NCI-H2227 treated with DMSO at 0.1 percent for 48 hours (cell line): ENCODE measurements at places on chromosomes 11 and 22.
A peak's percentile ranks its signal among the peaks of the same experiment; 100 is the strongest.

GRCh38 chr11:94747146-94747545 is 21.0 kb upstream of the AMOTL1 start:
- no peak for DNase-seq

- DNase-seq, result no peak
These were observed 10.3 kb downstream of the CYP2R1 start for GRCh38 chr11:14881576-14882193.

DNA sequence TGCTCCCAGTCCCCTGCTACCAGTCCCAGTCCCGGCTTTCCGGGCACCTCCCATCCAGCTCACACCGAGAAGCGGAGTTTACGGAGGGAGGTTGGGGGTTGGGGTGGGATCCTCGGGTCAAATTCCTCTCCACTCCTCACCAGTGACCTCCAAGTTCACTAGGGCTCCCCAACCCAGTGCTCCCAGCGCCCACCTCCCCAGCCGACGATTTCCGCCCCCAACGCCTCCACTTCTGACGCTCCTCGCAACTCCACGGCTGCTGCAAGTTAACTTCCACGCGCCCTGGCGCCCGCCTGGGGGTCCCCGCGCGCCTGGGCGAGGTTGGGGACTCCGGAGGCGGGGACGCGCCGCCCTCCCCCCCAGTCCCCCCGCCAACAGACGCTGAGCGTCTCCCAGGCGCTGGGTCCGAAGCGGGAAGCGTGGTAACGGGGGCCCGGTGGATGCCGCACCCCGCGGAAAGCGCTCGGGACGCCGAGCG is 526 bp downstream of the TPST2 start:
- DNase-seq, result no peak

DNA sequence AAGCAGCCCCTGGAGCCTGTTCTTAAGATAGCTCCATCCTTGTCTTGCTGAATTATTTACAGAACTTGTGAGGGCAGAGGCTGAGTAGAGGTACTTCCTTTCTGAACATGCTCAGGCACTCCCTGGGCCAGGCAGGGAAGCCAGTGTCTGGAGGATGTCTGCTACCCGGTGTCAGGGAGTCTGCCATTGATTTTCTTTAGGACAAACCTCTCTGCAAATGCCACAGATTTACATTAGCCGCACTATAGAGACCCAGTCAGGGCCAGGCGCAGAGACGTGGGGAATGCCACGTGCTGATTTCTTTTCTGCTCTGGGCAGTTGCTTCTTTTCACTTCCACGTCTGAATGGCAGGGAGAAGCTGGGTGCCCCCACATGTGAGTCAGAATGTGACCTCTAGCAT is 585.5 kb downstream of the NTM start:
- DNase-seq, result no peak

GRCh38 chr22:39731481-39731880 is 160.9 kb downstream of the CACNA1I start:
- DNase-seq, result no peak

GRCh38 chr11:6194065-6194581 is 4.9 kb upstream of the OR52W1 start:
- DNase-seq, result no peak

- DNase-seq, result no peak
These were observed 82.9 kb upstream of the THY1 start for GRCh38 chr11:119505861-119506260.

DNA sequence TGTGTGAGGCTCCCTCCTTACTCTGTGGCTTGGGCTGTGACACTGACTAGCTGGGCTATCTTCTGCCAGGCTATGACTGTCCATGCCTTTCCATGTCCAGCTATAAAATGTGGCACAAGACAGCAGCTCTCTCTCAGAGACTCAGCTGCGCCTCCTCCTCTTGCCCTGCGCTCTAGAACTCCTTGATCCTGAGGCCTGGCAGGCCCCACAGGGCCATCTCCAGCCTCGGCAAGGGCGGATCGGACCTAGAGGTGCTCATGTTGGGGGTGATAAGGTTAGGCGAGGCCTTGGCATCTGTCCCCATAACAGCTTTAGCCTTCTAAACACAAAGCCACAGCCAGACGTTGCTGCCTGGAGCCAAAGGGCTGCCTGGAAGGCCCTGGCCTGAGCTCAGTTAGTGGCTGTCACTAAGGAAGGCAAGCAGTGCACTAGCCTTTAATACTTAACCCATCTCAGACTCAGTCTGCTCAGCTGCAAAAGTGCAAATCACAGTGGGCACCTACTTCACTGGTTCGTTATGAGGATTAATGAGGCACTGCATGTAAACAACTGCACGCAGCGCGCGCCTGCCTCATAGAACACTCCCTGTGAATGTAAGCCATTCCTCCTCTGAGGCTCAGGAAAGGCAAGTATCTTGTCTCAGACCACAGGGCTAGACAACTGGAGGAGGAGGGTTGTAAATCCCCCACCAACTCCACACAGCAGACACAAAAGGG is 1.2 kb downstream of the GUCD1 start:
- no peak for DNase-seq

DNA sequence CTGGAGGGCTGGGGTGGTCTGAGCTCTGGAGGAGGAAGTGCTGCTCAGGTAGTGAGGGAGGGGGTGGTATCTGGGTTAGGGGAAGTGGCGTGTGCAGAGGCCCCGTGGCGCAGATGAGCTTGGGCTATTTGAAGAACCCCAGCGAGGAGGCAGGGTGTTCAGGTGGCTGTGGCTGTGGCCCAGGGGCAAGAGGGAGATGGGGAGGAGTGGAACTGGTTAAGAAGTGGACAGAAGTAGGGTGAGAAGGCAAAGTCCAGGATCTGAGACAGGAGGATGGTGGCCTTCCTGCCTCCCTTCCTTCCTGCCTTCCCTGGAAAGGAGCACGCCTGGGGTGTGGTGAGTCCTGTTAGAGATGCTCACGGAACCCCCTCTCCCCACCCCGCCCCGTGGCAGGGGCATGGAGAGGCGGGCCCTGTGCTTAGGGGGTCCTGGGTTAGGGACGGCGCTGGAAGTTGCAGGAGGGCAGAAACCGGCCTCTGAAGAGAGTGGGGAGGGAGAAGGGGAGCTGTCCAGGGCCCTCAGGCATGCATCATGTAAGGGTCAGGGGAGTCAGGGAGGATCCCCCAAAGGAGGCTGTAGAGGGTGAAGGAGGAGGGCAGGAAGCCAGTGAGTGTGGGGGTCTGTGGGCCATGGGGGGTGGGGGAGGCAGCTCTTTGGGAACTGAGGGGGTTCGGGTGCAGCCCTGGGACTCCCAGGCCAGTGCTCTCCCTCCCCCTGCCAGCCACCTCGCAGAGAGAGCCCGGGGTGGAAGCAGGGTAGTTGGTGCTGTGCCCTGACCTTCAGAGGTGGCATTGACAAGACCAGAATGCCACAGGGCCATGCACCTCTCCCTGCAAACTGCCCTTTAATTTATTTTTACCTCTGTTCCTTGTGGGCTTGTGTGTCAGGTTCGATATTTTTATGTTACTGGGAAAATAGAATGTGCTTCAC is 63.7 kb upstream of the PARVG start:
- DNase-seq, result no peak

DNA sequence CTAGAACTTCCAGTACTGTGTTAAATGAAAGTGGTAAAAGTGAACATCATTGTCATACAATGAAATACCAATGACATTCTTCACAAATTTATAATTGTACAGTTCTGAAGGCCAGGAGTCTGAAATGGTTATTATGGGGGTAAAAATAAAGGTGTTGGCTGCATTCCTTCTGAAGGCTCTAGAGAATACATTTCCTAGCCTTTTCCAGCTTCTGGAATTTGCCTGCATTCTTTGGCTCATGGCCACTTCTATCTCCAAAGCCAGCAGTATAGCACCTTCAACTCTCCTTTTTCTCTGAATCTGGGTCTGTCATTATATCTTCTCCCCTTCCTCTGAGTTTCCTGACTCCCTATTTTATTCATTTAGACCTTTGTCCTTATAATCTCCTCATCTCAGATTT is 1232.7 kb upstream of the TENM4 start:
- no peak for DNase-seq

- DNase-seq, result peak; percentile 55
These were observed 545 bp downstream of the FEN1 start for GRCh38 chr11:61793083-61793828.

DNA sequence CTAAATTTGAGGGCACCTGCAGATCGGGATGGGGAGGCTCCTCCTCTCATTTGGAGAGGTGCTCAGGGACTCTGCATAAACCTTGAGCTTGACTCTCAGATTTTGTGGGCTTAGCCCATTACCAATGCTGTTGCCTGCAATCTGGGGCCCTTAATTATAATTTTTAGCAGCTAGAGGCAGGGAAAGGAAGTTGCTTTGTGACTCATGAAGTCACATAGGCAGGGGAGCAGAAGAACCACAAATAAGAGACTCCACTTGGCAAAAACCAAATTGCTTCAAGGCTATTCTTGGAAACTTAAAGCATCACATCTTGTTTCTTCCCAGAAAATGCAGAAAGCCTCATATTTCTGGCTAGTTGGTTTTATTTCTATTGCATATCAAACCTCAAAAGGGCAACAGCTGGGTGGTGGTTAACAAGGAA is 46.9 kb downstream of the MICAL2 start:
- DNase-seq, result no peak

DNA sequence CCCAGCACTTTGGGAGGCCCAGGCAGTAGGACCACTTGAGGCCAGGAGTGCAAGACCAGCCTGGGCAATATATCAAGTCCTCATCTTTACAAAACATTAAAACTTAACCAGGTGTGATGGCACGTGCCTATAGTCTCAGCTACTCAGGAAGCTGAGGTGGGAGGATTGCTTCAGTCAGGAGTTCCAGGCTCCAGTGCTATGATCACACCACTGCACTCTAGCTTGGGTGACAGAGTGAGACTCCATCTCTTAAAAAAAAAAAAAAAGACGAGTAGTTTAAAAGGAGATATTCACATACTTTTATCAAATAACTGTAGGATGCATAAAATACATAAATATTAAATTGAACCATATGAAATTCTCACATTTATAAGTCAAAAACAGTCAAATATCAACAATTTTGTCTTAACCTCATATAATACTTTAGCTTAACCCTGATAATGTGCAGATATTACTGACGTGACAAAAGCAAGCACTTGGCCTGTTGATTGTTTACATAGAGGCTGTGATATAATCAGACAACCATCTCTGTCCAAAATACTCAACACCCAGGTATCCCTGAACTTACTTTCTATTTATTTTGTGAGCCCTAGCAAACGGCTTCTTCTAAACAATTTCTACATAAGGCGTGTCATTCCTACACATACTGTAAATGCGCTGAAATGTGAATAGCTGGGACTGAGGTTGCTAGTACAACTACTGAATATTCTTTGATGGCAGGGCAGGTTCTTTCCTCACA is 57.0 kb downstream of the PRCP start:
- DNase-seq, result no peak

DNA sequence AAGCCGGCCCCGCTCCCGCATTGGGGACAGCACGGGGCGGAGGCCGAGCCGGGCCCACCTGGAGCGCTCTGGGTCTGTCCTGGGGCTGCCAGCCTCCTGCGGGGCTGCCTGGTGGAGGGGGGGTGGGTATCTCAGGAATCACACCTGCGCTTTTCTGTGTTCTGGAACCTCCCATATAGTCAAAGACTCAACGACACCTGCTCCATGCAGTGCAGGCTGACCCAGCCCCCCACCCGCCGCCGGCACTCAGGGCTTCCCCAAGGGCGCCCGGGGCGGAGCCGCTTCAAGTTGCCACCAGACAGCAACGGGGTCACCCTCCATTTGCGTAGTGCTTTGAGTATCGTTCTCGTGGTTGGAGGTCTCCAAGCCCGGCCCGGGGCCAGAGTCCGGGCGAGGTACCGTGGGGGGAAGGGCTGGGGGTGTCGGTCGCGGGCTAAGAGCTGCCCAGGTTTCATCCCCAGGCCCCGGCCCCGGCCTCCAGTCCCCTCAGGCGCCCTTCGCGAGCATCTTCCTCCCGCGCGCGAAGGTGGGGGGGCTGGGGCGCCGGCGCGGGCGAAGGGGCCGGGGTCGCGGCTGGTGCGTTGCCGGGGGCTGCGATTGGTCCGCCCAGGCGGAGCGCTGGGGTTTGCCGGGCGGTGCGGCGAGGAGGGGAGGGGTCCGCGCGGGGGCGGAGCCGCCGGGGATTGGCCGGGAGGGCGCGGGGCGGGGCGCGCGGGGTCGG is 6.6 kb downstream of the TSPAN4 start:
- DNase-seq, result peak; percentile 65

GRCh38 chr22:36286096-36286957 is 33.4 kb downstream of the APOL1 start:
- peak; percentile 36 for DNase-seq
